Panc1 (cell line): ENCODE measurements at places on chromosomes 7 and 10.

DNA sequence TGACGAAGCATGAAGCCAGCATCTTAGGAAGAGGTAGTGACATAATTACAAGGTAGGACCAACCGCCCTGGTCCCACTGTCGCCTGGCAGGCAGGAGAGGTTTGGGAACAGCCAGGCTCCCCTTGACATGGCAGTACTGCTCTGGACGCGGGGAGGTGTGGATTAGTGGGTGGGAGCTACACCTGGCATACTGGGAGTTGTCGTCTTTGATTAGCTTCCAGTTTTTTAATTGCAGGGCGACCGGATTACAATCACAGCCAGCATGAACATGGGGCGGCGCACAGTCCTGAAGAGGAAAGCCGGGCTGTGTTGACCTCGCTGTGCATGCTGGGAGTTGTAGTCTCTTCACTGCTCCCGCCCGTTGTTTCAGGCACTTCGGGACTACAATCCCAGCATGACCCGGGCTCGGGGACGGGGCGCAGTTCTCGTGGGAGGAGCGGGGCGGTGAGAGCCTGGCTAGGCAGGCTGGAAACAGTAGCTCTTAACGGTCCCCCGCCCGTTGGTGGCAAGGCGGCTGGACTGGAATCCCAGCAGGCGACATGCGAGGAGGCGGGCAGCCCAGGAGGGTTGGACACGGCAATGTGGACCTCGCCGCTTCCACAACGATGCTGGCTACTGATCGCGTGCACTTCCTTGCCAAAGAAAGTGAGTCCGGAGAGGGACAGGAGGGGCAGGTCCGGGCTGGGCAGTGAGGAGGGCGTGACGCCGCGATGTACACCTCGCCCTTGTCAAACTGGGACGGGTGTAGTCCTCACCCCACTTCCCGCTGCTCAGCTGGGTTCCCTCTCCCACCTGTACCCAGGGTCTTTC, 98.0 kb upstream of the ZNF722 start:
- peak; percentile 46 for DNase-seq
- H3K4me1 ChIP-seq: no peaks in the 10 kb centered on the region
- H3K36me3 ChIP-seq: no peaks in the 10 kb centered on the region
- H3K27me3 ChIP-seq: no peaks in the 10 kb centered on the region
- no peak overlapping the region for H3K27ac ChIP-seq

GRCh38 chr10:117927871-117928270, 118.9 kb downstream of the RAB11FIP2 start:
- no peak overlapping the region for H3K27ac ChIP-seq
- no peaks in the 10 kb centered on the region for H3K4me1 ChIP-seq
- peaks cover 10% of the 10 kb centered on the region; the same call in 1 of the 2 replicates for H3K27me3 ChIP-seq
- H3K36me3 ChIP-seq: no peaks in the 10 kb centered on the region
- H3K4me3 ChIP-seq: no peak overlapping the region

- H3K4me1 ChIP-seq: no peaks in the 10 kb centered on the region
- H3K36me3 ChIP-seq: no peaks in the 10 kb centered on the region
- no peaks in the 10 kb centered on the region for H3K27me3 ChIP-seq
- DNase-seq: no peak
These were observed 423.6 kb upstream of the LRGUK start for GRCh38 chr7:133703547-133703946.

- peak overlapping the region; percentile 66 for H3K27ac ChIP-seq
- peaks cover 80% of the 10 kb centered on the region for H3K4me1 ChIP-seq
- no peak overlapping the region for H3K4me3 ChIP-seq
- H3K36me3 ChIP-seq: no peaks in the 10 kb centered on the region
- no peaks in the 10 kb centered on the region for H3K27me3 ChIP-seq
- no peak for DNase-seq
These were observed 37.6 kb downstream of the WBP1L start for GRCh38 chr10:102781090-102781920.
